ENCODE measurements at places on chromosomes 5 and 9.

DNA sequence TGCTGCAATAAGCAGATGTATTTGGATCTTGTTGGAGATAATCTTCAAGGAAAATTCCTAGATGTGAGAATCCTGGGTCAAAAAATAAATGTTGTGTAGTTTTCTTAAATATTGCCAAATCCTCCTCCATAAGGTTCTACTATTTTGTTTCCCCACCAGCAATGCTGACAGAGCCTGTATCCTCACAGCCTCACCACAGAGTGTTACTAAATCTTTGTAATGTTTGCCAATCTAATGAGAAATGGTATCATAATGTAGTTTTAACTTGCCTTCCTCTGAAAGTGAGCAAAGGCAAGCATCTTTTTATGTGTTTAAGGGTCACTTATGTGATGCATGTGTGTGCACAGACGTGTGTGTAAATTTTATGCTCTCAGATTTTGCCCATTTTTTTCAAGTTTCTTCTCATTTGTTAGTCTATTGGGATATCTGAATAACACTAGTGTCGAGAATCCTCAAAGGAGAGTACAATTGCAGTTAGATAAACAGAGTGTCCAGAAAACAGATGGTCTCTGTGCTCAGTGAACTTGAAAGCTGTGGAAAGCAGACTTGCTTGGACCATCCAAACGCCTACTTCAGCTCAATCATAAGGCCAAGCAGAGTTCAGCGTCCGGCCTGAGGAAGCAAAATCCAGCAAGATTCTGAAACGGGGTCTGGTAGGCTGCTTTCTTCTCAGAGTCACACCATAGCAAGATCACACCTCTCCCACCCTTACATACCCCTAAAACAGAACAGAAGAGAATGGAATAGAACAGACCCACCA, 35.7 kb upstream of the UGT3A1 start:
- no peaks in the 10 kb centered on the region for H3K4me1 ChIP-seq
- no peaks in the 10 kb centered on the region for H3K36me3 ChIP-seq
- H3K27ac ChIP-seq, result no peak overlapping the region
- no peak for DNase-seq
- no peaks in the 10 kb centered on the region for H3K27me3 ChIP-seq
- H3K4me3 ChIP-seq, result no peak overlapping the region

GRCh38 chr5:90876366-90876765, 317.8 kb downstream of the ADGRV1 start:
- peaks cover 15% of the 10 kb centered on the region for H3K4me1 ChIP-seq
- no peak for DNase-seq
- no peaks in the 10 kb centered on the region for H3K27me3 ChIP-seq
- no peak overlapping the region for H3K4me3 ChIP-seq
- no peaks in the 10 kb centered on the region for H3K36me3 ChIP-seq

- H3K27me3 ChIP-seq, result no peaks in the 10 kb centered on the region
- no peaks in the 10 kb centered on the region for H3K36me3 ChIP-seq
- no peak for DNase-seq
- H3K4me1 ChIP-seq, result no peaks in the 10 kb centered on the region
- no peak overlapping the region for H3K4me3 ChIP-seq
Measured at GRCh38 chr5:178343306-178343705, 110.7 kb upstream of the PHYKPL start.

- H3K4me1 ChIP-seq, result no peaks in the 10 kb centered on the region
- H3K27me3 ChIP-seq, result no peaks in the 10 kb centered on the region
- no peaks in the 10 kb centered on the region for H3K36me3 ChIP-seq
- no peak overlapping the region for H3K27ac ChIP-seq
- DNase-seq, result no peak
Measured at GRCh38 chr5:112848116-112848811, 12.8 kb upstream of the SRP19 start.

- H3K27ac ChIP-seq, result no peak overlapping the region
- DNase-seq, result no peak
- no peaks in the 10 kb centered on the region for H3K36me3 ChIP-seq
- H3K4me1 ChIP-seq, result peaks cover 18% of the 10 kb centered on the region
Measured at GRCh38 chr9:126423142-126423915, 96.7 kb downstream of the MVB12B start.

DNA sequence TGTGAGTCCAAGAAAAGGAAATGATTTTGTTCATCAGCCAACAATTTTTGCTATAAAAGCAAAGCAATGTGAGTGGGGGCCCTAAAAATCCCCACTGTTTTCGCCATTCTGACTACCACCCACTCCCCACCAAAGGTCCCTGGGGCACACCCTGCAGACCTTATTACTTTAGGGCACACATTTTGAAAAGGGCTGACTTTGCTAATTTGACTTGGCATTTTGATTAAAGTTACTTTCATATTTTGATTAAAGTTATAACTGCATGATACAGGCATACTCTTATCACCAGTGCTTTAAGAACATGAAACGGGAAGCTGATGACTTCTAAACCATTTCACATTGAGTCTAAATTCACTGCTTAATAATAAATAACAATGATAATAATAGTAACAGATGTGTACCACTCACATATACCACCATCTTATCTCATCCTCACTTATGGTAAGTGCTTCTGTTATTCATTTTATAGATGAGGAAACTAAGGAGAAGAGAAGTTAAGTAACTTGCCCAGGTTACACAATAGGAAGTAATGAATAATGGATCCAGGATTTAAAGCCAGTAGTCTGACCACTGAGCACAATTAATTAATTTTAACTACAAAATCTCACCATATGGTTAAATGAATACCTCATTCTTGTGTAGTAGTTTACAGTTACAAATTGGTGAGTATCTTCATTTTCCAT, 25.4 kb upstream of the NR3C1 start:
- no peak overlapping the region for H3K4me3 ChIP-seq
- DNase-seq, result no peak
- H3K4me1 ChIP-seq, result peaks cover 5% of the 10 kb centered on the region
- no peaks in the 10 kb centered on the region for H3K36me3 ChIP-seq
- no peaks in the 10 kb centered on the region for H3K27me3 ChIP-seq

DNA sequence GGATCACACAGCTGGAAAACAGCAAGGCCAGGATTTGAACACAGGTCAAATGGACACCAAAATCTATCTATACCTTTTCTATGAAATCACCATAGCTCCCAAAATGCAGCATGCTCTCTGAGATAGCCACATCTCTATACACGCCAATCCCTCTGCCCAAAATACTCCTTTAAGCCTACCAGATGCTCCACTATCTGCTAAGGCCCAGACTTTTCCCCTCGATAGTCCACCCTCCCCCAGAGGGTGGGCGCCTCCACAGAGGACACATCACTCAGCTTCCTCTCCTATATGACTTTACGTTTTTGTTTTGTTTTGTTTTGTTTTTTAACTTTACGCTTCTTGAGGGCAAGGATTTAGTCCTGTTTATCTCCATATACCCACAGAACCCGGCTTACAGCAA, 46.8 kb downstream of the MTMR12 start:
- no peak overlapping the region for H3K4me3 ChIP-seq
- no peaks in the 10 kb centered on the region for H3K27me3 ChIP-seq
- peaks cover 35% of the 10 kb centered on the region for H3K36me3 ChIP-seq
- H3K27ac ChIP-seq, result no peak overlapping the region

GRCh38 chr5:172841256-172841655, 7.2 kb downstream of the ERGIC1 start:
- H3K36me3 ChIP-seq, result no peaks in the 10 kb centered on the region
- H3K27me3 ChIP-seq, result no peaks in the 10 kb centered on the region
- peaks cover 25% of the 10 kb centered on the region for H3K4me1 ChIP-seq

GRCh38 chr9:130262061-130262745, 3.4 kb upstream of the HMCN2 start:
- peaks cover 22% of the 10 kb centered on the region for H3K27me3 ChIP-seq
- H3K36me3 ChIP-seq, result no peaks in the 10 kb centered on the region
- H3K4me1 ChIP-seq, result no peaks in the 10 kb centered on the region
- no peak overlapping the region for H3K4me3 ChIP-seq

DNA sequence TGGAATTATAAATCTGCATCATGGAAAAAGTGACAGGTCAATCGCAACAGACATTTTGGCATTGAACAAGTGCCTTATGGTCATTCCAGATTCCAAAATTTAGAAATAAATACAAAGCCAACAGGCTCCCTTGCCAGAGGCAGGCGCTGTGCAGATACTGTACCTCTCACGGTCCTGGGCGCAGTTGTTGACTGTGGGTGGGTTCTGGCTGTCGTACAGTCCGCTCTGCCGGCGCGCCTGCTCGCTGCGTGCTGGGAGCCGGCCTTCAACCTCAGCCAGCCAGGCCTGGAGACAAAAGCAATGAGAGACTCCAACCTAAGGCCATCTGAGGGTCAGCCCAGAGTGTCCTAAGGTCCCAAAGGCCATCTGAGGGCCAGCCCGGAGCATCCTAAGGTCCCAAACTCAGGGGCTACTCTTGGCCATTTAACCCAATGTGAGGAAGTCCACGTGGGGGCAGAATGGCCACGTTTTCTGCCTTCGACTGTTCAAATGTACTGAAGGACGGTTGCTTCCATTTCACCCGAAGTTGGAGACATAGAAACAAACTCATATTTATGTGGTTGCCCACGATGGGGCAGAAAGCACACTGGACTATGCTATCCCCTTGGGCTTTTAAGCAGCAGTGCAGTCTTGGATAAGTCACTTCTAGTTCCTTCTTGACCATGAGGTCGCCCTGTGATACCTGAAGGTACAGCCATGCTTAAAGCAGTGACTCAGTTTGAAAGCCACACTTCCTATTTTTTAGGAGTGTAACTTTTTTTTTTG, 65.2 kb downstream of the USP20 start:
- H3K27me3 ChIP-seq, result no peaks in the 10 kb centered on the region
- no peak overlapping the region for H3K27ac ChIP-seq
- peaks cover 9% of the 10 kb centered on the region for H3K4me1 ChIP-seq
- no peak for DNase-seq
- peaks cover 35% of the 10 kb centered on the region for H3K36me3 ChIP-seq
- no peak overlapping the region for H3K4me3 ChIP-seq

- H3K27ac ChIP-seq, result no peak overlapping the region
- H3K27me3 ChIP-seq, result no peaks in the 10 kb centered on the region
- no peak overlapping the region for H3K4me3 ChIP-seq
- no peak for DNase-seq
Measured at GRCh38 chr5:146101646-146102045, 3.7 kb downstream of the PLAC8L1 start.

Measured in CD8-positive, alpha-beta memory T cell (primary cell).